ENCODE measurements at places on chromosomes 3 and 15. TPM values are rescaled to one million over a fixed set of nuclear protein-coding genes. Genes with fewer than 3 reads are reported as not detected.

The SPSB4 gene
- total RNA-seq: not detected

The ADGRG7 gene
- not detected for total RNA-seq

The MOBP gene
- total RNA-seq: not detected

The SERINC4 gene
- total RNA-seq: 0.15 TPM

The ATOSA gene
- 4.6 TPM for total RNA-seq

The POPDC2 gene
- total RNA-seq: not detected

The ANKRD34C gene
- total RNA-seq: not detected

The SCAMP5 gene
- total RNA-seq: 0.45 TPM

The SLC28A1 gene
- not detected for total RNA-seq

The C3orf20 gene
- total RNA-seq: not detected

The MEGF11 gene
- not detected for total RNA-seq

The TRAIP gene
- total RNA-seq: 10.3 TPM

The PPARG gene
- total RNA-seq: 41.9 TPM

The SLC38A3 gene
- not detected for total RNA-seq

The NDUFAF3 gene
- total RNA-seq: 207 TPM

The MORC1 gene
- not detected for total RNA-seq

The CHRFAM7A gene
- not detected for total RNA-seq

The TRPM1 gene
- total RNA-seq: not detected

The MYO5C gene
- total RNA-seq: 0.15 TPM

The CSPG5 gene
- total RNA-seq: 0.17 TPM

The SLC28A2 gene
- not detected for total RNA-seq

The CLDN1 gene
- 0.59 TPM for total RNA-seq

The PPIP5K1 gene
- 7.4 TPM for total RNA-seq

The COL8A1 gene
- 84.6 TPM for total RNA-seq

The KIF15 gene
- 15.5 TPM for total RNA-seq

The TRIM42 gene
- total RNA-seq: not detected

The ATP13A4 gene
- 0.15 TPM for total RNA-seq

The NGLY1 gene
- 15.5 TPM for total RNA-seq

The PDE8A gene
- 19.0 TPM for total RNA-seq

The TUSC7 gene
- total RNA-seq: not detected

The SLC22A14 gene
- total RNA-seq: not detected

The SPRED1 gene
- total RNA-seq: 14.0 TPM

The FANCD2OS gene
- not detected for total RNA-seq

The IL17RB gene
- not detected for total RNA-seq

The PIK3CB gene
- total RNA-seq: 4.3 TPM

The GOLGA8S gene
- total RNA-seq: not detected

The SORD gene
- 30.8 TPM for total RNA-seq

The CD96 gene
- total RNA-seq: not detected

The NR2E3 gene
- not detected for total RNA-seq

The SLC12A1 gene
- not detected for total RNA-seq

The GPR87 gene
- 0.17 TPM for total RNA-seq

The STRA6 gene
- total RNA-seq: 0.17 TPM

The ARIH2 gene
- 55.2 TPM for total RNA-seq

The PARP14 gene
- total RNA-seq: 12.6 TPM

The DENND6A gene
- total RNA-seq: 8.2 TPM

The TMEM108 gene
- total RNA-seq: 0.89 TPM

The KCNMB2 gene
- under 0.01 TPM for total RNA-seq

The ASB7 gene
- 8.6 TPM for total RNA-seq

The DUOXA1 gene
- total RNA-seq: not detected

The AGTR1 gene
- total RNA-seq: 2.8 TPM

The CDHR4 gene
- not detected for total RNA-seq

Measured in bronchus fibroblast of lung (primary cell).